ENCODE measurements at places on chromosomes 16 and 17.

DNA sequence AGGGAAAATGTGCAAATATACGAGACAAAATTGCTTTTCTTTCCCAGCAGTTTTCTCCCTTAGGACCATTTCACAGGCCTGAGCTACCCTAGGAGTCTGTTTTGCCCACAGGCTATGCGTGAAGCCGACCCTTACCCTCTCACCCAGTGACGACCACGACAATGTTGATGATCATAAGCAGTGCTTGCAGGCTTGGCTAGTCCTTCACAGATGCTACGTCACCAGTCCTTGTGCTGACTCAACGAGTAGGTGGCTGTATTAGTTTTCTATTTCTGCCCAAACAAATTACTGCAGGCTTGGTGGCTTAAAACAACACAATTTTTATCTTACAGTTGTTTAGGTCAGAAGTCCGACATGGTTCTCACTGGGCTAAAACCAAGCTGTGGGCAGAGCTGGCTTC is 574.6 kb upstream of the HSBP1 start:
- no peak for DNase-seq

- DNase-seq = no peak
Observed at GRCh38 chr17:17783825-17784656, 52.7 kb downstream of the SREBF1 start.

DNA sequence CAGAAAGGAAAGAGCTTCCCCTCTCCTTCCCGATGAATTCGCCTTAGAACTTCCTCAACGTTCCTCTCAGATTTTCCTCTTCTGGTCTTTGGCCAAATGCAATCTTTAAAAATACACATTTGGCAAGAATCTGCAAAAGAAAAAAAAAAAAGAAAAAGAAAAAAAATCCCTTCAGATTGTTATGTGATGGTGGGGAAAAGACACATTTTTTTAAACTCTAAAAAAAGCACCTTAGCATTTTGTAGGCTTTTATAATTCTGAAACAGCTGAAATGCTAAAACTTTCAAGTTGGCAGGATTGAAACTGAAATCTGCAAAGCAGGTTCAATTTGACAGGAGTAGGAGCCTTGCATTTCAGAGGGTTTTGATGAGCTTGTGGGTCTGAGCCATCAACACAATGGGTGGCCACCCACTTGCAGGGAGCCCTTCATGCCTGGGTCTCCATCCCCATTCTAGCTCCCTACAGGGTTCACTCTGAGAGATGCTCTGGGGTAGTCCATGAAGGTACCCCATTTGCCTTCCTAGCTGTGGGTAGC is 33.1 kb downstream of the CACNG3 start:
- no peak for DNase-seq

DNA sequence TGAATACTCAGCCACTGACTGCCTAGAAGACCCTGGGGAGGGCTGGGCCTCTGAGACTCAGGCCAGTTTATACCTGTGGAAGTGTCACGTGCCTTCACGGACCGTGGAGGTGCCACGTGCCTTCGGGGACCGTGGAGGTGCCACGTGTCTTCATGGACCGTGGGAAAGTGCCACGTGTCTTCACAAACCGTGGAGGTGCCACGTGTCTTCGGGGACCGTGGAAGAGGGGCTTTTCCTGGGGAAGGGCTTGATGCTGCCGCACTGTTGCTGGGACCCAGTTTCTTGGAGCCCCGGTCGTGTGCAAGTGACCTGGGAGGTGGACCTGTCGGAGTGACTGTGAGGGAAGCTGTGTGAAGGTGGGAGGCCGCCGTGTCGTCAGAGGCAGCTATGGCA is 166.2 kb downstream of the BANP start:
- no peak for DNase-seq

DNA sequence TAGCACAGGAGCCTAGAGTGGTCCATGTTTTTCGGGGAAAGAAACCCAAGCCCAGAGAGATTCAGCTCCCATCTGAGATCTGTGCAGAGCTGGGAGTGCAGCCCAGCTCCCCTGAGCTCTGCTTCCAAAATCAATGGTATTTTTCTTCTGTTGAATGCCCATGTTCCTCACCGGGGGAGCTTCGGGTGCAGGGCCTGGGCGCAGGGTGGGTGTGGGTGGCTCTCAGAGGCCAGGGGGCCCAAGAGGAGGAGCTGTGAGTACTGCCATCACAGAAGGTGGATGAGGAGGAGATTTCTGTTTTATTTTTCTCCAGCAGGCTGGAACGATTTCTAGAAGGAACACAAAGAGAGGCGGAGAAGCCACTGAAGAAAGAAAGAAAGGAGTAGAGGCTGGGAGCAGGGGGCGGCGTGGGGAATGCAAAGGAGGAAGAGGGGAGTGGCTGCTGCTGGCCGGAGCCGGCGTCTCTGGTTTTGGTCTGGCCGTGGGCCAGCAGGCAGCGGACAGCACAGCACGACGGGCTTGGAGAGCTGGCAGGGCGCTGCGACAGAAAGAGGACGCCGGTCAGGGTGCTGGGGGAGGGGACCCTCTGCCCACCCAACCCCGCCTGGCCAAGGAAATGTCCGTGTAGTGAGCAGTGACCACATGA is 76.2 kb upstream of the KSR1 start:
- no peak for DNase-seq

DNA sequence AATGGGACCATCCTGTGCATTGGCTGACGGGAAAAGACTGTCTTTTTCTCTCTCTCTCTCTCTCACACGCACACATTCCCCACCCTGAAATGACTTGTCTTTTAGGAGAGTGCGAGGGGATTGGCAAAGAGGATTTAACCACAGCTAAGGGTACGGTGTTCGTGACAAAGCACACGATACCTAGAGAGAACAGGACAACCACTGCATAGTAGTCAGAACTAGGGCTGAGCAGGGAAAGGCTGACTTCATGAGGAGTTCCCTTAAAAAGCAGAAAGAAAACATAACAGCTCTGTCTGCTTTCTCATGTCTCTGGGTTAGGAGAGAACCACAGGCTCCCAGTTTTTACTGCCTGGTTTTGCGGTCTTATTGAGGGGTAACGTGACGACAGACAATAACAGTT is 742.8 kb upstream of the SOX9 start:
- no peak for DNase-seq

- DNase-seq = peak; percentile 46
Observed at GRCh38 chr17:31680126-31680525, 178.9 kb downstream of the COPRS start.

DNA sequence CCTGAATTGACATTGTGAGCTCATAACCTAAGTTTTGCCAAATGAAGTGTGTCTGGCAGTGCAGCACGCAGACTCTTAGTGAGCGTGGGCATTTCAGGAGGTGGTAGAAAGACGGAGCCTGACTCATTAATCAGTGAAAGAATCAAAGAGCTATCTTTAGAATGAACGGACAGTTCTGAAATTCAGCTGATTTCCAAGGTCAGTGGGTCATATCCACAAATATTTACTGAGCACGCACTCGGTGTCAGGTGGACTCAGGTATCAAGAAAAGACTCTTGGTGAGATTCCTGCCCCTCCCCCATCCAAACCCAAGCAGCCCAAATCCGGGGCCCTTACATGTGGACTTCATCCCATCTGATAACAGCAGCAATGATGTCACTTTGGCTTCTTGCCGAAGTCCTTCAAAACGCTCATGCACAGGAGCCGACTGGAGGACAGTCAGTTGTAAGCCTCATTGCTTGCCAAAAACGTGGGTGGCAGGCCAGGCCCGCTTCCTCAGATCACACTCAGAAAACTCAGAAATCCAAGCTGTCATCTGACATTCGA is 185.8 kb downstream of the HS3ST3A1 start:
- no peak for DNase-seq

GRCh38 chr17:38547444-38547843 is 58.3 kb downstream of the SRCIN1 start:
- DNase-seq = no peak

- no peak for DNase-seq
Observed at GRCh38 chr16:23283571-23283970, 18.5 kb upstream of the SCNN1B start.

DNA sequence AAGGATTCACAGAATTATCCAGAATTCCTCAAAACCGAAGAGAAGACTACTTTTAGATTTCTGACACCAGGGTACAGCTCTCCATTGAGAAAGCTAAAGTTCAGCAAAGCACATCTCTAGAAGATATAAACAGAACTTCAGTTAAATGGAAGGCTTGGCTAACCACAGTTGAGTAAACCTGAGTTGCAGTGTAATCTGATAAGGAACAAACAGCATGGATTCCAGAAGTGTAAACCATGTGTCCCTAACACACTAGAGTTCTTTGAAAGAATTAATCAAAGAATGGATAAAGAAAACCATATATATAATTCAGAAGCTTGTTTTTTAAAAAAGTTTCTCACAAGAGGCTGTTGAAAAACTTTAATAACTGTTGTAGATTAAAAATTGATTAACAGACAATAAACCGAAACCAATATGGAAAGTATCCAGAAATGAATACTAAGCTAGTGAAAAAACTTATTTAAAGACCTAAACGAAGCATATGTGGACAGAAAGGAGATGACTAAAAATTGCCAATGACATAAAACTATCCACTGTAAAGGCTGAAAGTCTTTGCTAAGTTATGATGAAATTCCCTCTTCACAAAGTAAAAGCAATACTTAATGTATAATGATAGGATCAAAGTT is 4.3 kb downstream of the RNF43 start:
- DNase-seq = no peak
